ENCODE measurements at places on chromosomes 7 and 10. TPM values are rescaled to one million over a fixed set of nuclear protein-coding genes. Genes with fewer than 3 reads are reported as not detected.

CALHM1 gene
- not detected for total RNA-seq

DNA sequence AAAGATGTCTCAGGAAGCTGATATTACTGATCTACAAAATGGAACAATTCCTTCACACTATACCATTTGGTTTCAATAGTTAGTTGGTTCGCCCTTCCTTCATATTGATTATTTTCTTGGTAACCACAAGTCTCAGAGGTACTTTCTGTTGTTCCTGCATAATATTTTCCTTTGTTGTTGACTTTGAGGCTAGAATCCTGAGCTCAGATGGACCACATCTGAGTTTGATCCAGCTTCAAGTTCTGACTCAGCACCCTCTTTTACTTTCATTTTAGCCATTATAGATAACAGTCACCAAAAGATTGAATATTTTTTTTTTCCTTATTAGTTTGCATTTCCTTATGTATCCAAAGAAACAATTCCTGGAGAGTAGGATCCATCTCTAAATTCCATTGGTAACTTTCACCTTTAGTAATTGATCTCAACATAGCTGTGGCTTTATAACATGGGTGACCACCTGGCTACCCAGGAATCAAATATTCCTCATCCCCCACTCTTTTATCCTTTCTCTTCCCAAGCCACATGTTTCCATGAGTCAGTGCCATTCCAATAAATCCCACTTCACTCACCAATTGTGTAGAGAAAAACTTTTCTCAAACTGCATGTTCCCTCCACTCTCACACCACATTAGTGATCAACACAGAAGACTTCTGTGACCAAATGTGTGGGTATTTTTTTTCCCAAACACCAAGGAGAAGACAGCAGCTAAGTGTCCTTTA is 9.7 kb upstream of the ABCA13 start:
- H3K27me3 ChIP-seq = no peaks in the 10 kb centered on the region
- no peak for DNase-seq
- H3K4me3 ChIP-seq = no peak overlapping the region
- no peaks in the 10 kb centered on the region for H3K36me3 ChIP-seq

GOLGA7B gene
- not detected for total RNA-seq

- H3K36me3 ChIP-seq = peaks cover 18% of the 10 kb centered on the region
- no peak overlapping the region for H3K27ac ChIP-seq
- H3K4me3 ChIP-seq = no peak overlapping the region
- no peaks in the 10 kb centered on the region for H3K4me1 ChIP-seq
- no peaks in the 10 kb centered on the region for H3K27me3 ChIP-seq
These were observed 42.3 kb downstream of the FBH1 start for GRCh38 chr10:5932345-5932744.
